ENCODE measurements at places on chromosomes 7 and 10.

DNA sequence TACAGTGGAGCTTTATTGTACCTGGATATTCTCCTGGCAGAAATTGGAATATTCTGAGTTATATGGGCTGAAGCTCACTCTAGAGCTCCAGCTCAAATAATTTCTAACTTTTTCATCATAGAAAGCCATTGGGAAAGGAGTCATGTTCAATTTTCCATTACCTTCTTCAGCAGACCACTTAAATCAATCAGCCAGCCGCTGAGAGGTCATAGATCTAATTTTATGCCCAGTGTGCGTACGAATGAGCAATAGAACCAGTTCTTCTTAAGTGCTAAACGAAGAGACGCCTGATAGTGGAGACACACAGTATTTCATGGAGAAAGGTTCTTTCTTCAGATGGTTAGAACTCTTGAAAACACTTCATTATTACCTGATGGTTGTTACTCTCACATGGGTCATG lies 35.0 kb upstream of the DNAJB12 start:
- no peak for DNase-seq

- DNase-seq, result no peak
Measured at GRCh38 chr7:92611735-92612134, 21.5 kb upstream of the FAM133B start.

DNA sequence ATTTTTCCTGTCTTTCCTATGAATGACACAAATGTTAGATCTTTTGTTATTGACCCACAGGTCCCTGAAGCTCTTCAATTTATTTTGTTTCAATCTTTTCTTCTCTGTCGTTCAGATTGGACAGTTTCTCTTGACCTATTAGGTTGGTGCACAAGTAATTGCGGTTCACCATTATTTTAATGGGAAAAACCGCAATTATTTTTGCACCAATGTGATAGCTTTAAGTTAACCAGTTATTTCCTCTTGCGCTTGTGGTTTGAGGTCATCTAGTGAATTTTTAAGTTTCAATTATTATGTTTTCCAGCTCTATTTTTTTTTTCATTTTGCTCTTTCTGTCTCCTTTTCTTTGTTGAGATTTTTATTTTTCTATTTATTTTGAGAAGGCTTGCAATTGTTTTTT lies 399.2 kb downstream of the INHBA start:
- DNase-seq, result no peak

GRCh38 chr10:99779335-99779734 lies 3.1 kb upstream of the ABCC2 start:
- DNase-seq, result peak; percentile 53

DNA sequence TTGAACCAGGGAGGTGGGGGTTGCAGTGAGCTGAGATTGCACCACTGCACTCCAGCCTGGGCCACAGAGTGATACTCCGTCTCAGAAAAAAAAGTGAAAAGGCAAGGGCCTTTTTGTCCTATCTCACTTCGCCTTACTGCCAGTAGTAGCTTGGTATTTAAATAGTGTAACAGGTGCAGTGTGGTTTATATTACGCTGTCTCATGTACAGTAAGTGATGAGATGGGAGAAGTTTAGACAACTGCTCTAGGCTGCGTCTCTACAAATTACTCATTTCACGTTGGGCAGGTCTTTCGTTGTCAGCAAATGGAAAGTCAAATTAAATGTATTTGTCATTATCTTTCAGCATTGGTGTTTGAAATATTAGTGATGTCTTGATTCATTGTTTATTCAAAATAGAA lies 15.5 kb upstream of the PFKFB3 start:
- no peak for DNase-seq

GRCh38 chr7:18425838-18426445 lies 69.6 kb upstream of the HDAC9 start:
- DNase-seq, result no peak

DNA sequence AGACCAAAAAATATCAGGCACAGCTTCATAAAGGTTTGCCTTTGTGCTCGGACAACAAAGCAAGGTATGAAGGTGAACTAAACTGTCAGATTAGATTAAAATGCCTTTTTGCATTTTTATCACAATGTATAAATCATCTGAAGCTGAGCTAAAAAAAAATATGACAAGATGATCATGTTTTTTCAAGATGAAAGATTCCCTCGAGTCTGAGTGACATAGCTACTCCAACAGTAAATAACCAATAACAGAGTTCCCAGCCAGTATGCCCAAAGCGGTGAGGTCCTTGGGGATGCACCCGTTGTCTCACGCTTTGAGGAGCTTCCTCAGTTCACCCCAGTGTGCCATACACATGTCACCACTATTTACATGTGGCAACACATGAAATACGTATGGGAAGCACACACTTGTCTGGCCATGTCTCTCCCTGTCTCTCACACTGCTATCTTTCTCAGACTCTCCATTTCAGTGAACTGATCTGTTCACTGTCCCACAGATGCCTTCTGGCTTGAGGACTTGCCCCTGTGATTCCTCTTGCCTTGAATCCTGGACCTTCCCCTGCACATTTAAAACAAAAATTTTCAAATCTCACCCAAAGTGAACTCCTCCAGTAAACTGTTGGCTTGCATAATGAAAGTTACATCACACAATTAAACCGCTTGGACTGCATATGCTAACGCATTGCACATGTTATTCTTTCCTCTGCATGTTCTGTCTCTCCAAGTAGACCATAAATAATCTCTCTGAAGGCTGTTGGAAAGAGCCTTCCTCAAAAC lies 2.6 kb upstream of the PIK3CG start:
- peak; percentile 59 for DNase-seq
